Testis (tissue), 5 donors: ENCODE measurements at places on chromosomes 13 and 19.
A peak's percentile ranks its signal among the peaks of the same experiment; 100 is the strongest.

- no peak for DNase-seq
These were observed 637 bp upstream of the PDS5B start for GRCh38 chr13:32585550-32586079.

GRCh38 chr13:113405481-113406300 lies 41.8 kb upstream of the GRTP1 start:
- DNase-seq, result no peak

DNA sequence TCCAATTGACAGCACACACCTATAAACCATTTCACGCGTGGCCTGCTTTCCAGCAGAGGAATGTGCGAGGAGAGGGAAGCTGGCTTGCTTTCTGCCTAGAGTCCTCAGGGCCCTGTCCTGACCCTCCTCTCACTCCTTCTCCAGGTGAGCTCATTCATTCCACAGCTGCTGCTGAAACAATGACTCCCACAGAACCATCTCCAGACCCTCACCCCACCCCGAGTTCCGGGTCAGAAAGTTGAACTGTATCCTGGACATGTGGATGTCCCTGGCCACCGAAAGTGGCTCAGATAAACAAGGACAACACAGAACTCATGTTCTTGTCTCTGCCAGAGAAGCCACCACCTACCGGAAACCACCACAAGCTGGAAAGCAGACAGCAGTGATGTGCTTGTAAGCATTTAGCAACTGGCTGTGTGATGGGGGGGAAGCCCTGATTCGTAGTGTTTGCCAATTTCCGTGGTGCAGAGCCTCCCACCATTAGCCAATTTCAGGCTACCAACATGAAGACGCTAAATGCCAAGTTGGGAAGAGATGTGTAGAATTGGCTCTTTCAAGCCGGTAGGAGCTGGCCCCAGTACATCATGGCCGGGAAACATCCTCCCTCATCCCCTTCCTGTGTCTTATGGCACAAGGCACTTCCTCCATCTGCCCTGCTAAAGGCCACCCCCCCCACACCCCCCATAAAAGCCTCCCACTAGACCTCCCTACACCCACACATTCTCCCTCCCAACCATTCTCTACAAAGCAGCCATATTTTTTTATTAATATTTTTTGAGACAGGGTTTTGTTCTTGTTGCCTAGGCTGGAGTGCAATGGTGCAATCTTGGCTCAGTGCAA lies 5.0 kb downstream of the SYCE2 start:
- DNase-seq, result no peak

DNA sequence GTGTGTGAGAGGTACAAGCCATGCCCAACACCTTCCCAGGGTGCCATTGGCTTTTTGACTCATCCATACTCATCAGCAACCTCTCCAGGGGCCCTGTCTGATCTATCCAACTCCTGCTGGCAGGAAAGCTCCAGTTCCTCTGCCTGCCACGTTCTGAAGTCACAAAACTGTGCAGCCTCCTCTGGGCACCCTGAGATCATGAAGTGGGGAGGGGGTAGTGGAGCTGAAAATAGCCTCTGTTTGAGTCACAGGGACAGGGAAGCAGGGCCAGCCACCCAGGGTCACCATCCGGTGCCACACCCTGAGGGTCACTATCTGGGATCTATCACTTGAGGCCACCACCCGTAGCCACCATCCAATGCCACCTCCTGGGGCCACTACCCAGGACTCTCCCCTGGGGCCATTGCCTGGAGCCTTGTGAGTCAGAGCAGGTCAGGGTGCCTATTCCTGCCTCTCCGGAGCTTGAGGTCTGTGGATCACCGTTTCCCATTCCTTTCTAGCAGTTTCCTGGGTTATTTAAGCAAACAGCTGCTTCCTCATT lies 172.1 kb downstream of the NUFIP1 start:
- DNase-seq, result no peak

- no peak for DNase-seq
These were observed 2.9 kb upstream of the TCF3 start for GRCh38 chr19:1655131-1655981.

DNA sequence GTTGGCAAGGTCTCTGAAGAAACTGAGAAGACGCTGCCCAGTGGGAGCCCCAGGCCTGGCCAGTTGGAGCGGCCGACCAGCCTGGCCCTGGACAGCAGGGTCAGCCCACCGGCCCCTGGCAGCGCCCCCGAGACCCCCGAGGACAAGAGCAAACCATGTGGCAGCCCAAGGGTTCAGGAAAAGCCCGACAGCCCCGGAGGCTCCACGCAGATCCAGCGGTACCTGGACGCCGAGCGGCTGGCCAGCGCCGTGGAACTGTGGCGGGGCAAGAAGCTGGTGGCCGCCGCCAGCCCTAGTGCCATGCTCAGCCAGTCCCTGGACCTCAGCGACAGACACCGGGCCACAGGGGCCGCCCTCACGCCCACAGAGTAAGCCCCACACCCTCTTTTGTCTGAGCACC lies 20.1 kb upstream of the USE1 start:
- DNase-seq, result no peak

GRCh38 chr19:1038978-1039645 lies 795 bp upstream of the ABCA7 start:
- DNase-seq, result no peak

GRCh38 chr19:28556371-28556770 lies 656.6 kb downstream of the UQCRFS1 start:
- no peak for DNase-seq

DNA sequence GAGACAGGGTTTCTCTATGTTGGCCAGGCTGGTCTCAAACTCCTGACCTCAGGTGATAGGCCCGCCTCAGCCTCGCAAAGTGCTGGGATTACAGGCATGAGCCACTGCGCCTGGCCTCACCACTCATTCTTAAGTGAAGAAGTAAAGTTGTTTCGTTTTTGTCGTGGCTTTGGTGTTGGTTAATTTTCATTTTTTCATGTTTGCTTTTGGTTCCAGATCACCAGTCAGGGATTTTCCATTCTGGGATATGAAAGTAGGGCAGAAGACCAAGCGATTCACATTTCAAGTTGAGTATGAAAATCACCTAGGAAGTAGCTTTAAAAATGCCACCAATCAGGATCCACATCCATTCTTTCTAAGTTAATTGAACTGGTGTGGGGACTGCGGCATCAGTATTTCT lies 289.9 kb downstream of the DIAPH3 start:
- DNase-seq, result no peak

GRCh38 chr19:13581576-13581975 lies 75.3 kb upstream of the CACNA1A start:
- no peak for DNase-seq

GRCh38 chr19:1540365-1540925 lies 16.6 kb downstream of the PLK5 start:
- peak; percentile 67 for DNase-seq

DNA sequence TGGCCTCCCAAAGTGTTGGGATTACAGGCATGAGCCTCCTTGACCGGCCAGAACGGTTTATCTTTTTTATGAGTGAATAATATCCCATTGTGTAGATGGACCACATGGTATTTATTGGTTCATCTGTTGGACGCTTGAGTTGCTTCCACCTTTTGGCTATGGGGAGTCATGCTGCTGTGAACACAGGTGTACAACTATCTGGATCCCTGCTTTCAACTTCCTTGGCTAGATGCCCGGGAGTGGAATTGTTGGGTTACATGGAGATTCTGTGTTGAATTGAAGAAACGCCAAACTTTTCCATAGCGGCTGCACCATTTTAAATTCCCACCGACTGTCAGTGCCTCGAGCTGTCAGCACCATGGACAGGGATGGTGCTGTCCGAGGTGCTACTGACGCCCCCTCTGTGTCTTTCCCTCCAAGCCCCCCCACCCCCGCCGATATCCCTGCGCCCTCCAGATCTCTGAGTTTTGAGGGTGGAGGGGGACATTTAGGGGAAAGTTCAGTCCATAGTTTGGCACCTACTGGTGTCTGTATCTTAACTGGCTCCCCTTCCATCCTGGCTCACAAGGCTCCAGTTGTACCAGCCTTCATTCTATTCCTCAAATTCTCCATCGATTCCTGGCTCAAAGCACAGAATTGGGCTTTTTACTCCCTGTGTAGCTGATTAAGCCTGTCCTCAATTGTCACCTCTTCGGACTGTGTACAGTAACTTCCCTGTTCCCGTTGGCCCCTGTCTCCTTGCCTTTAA lies 27.3 kb downstream of the PNPLA6 start:
- peak; percentile 36 for DNase-seq

DNA sequence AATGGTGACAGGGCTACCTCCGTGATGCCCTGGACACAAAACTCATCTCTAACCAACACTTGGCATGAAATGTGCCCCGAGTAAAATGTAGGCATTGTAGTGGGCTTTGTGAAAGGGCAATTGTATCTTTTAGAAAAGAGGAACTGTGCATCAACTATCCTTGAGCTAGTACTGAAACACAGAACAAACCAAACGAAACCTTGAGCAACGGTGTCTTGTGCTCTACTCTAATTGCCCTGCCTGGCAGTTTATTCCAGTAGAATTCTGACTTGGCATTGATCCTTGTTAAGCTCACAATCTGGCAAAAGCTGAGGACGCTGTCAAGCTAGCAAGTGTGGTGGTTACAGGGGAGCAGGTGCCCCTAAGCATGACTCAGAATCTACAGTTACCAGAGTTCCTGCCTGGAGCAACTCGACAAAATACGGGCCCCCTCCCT lies 707.1 kb upstream of the SPRY2 start:
- no peak for DNase-seq

GRCh38 chr13:102318233-102318632 lies 83.6 kb downstream of the FGF14 start:
- no peak for DNase-seq

- DNase-seq, result no peak
These were observed 16.9 kb upstream of the AP1M2 start for GRCh38 chr19:10603873-10604459.

GRCh38 chr13:113886561-113887112 lies 22.8 kb upstream of the GAS6 start:
- no peak for DNase-seq

GRCh38 chr13:41152005-41152404 lies 19.4 kb upstream of the KBTBD6 start:
- no peak for DNase-seq

DNA sequence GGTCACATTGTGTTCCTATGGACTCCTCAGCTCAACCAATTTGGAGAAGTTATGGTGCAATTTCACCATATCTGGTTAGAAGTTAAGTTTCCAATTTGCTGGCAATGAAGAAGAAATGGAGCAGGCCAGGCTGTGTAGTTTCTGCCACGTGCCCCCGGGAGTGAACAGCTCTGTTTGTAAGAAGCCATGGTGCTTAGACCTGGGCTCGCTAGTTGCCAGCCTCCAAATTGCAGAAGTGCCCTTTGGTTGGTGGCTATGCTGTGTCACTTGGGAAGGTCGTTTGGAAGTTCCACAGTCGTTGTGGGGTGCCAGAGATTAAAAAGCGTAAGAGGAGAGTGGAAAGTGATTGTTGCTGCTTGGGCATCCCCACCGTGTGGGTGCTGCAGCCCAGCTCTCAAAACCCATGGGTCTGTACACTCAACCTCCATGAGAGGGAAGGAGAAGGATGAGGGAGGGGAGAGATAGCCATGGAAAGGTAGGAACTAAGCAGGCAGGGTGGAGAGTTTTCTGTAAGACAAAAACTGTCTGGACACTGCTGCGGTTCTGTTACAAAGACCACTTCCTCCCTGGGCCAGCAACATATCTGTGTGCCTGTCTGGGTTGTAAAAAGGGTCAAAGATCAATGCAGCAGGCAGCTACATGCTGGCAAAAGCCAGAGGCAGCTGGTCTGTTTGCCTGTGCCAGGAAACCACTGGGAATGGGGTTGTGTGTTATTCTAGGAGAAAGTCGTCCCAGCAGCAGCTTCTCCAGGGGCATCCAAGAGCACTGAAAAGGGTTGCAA lies 10.8 kb downstream of the ALOX5AP start:
- DNase-seq, result no peak
